ENCODE measurements at places on chromosomes 1 and 21. TPM values are rescaled to one million over a fixed set of nuclear protein-coding genes. Genes with fewer than 3 reads are reported as not detected.

- DNase-seq, result no peak
Observed at GRCh38 chr1:2535455-2535854, 5.4 kb upstream of the HES5 start.

The C1orf116 gene
- 0.07 TPM for total RNA-seq

GRCh38 chr1:233904633-233905415, at the start of gene SLC35F3:
TSS of gene SLC35F3 (plus strand) at chr1:233904676.
- peak; percentile 83 for DNase-seq

The ANKRD34A gene
- total RNA-seq, result 2.0 TPM

The SLC26A9 gene
- not detected for total RNA-seq

DNA sequence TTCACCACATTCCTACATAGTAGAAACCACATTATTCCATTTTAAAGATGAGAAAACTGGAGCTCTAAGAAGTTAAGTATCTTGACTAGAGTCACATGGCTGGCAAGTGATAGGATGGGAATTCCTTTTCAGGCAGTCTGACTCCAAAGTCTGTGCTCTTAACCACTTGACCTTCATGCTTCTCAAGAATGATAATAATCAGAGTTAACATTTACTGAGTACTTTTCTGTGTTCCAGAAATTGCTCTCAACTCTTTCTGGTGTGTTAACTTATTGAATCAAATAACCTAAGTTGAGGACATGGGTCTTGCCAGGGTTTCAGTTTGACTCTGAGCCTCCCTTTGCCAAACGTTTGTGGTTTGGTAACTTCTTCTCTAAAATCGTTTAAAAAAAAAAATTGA, 169.4 kb downstream of the RASAL2 start:
- no peak for DNase-seq

The GLMP gene
- 76.9 TPM for total RNA-seq

GRCh38 chr21:26125433-26126167, 45.0 kb downstream of the APP start:
- no peak for DNase-seq

DNA sequence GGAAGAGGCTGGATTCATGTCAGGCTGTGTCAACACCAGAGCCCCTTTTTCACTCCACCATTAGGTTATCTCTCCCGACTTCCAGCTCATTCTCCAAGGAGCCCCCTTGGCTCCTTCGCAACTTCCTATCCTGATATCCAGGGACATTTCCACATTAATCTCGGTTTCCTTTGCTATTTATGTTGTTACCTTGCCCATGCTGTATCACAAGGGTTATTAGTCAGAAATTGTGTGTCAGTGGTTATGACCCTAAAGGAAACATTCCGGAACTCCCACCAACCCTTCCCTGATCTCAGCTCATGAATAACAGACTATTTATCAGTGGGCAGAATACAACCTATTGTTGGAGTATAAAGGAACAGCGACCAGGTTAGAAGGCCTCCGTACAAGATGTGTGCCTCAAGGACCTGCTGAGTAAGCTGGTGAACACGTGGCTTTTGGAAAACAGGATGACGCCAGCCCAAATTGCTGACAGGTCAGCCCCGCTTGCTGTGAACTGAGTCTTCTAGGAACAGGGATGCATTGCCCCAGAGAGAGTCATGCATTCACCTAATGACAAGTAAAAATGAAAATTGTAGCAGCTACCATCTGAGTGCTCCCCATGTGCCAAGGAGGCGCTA, 121.5 kb downstream of the PLPP3 start:
- no peak for DNase-seq

DNA sequence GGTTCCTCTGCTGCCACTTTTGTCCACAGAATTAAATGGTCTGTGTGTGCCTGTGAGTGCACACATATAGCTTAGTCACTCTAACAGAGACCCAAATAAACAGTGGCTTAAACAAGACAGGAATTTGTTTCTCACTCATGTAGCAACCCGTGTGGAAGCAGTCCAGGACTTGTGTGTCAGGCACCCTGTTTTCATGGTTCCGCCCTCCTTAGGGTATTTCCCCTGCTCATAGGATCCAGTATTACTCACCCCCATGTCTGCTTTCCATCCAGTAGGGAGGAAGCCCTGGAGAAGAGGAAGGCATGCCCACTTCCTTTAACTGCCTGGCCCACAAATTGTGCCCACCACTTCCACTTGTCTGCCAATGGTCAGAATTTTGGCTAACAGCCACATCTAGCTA, 41.3 kb upstream of the TACSTD2 start:
- no peak for DNase-seq

DNA sequence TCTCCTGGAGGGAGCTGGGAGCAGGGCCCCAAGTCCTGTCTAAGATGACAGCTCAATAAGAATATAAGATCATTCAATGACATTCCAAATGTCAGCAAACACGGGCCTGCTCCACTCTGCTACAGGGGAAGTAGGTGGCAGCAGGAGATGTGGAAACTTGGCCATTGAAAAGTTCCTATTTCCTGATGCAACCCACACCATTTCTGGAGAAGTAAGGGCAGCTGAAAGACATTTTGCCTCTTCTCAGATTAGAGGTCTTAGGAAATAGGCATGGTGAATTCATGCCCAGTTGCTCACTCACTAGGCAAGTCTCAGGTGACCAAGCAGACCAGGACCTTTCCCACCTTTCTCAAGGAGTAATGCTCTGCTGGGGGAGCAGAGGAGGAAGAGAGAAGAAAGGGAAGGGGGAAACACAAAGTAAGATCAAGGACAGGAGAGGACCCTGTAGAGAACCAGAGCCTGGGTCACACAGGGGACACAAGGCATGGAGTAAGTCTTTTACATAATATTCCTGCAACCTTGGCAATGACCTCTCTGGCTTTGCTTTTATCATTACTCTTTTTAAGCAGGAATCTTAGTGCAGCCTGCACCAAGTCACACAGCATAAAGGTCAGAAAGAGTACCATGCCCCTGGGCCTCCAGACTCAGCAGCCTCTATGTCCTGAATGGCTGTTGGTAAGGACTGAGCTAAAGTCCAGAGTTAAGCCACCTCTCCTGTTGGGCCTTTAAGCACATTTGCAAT, 68.9 kb downstream of the DMAP1 start:
- DNase-seq, result no peak

- no peak for DNase-seq
Observed at GRCh38 chr1:175218786-175219434, 26.3 kb upstream of the KIAA0040 start.

DNA sequence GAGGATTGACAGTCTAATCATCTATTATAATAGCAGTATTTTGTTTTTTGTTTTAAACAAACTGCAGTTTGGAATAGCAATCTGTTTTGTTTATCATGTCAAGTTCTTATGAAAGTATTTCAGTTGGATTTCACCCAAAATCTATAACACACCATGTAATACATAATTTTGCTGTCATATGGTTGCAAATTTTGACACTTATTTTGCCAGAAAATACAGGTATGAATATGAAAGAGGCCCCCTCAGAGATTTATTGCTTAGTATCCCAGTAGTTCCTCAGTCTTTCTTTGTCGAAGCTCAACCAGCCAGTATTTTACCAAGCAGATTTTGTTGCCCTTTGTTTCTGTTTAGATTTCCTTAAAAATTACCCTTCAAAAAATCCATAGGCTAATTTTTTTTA, 317.5 kb upstream of the CXADR start:
- no peak for DNase-seq

The CLEC20A gene
- total RNA-seq, result not detected

DNA sequence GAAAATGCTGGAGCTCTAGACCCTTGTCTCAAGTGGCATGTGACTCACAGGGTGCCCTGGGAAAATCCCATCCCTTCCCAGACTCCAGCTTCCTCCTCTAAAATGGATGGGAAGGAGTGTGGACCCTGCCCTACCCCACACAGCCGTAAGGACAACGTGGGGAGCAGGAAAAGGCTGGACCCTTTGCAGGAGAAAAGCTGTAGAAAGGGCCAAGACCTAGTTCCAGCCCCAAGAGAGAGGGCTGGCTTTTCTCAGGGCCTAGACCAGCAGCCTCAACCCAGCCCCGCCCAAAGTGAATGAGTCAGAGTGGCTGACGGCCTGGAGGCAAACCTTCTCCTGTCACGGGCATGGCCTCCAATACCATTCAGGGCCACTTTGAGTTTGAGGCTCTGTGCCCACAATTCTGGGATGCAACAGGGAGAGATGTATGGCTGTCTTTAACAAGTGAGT, 1.1 kb downstream of the LAMB3 start:
- DNase-seq, result no peak

The CELA3A gene
- not detected for total RNA-seq

The CFHR2 gene
- not detected for total RNA-seq

- no peak for DNase-seq
Observed at GRCh38 chr21:23218667-23219066, 2220.5 kb downstream of the NCAM2 start.

- no peak for DNase-seq
Observed at GRCh38 chr1:2632561-2633361, at the start of gene MMEL1. TSS of gene MMEL1 (minus strand) at chr1:2633016. CDS start at chr1:2629484, 3,532 bp downstream.

DNA sequence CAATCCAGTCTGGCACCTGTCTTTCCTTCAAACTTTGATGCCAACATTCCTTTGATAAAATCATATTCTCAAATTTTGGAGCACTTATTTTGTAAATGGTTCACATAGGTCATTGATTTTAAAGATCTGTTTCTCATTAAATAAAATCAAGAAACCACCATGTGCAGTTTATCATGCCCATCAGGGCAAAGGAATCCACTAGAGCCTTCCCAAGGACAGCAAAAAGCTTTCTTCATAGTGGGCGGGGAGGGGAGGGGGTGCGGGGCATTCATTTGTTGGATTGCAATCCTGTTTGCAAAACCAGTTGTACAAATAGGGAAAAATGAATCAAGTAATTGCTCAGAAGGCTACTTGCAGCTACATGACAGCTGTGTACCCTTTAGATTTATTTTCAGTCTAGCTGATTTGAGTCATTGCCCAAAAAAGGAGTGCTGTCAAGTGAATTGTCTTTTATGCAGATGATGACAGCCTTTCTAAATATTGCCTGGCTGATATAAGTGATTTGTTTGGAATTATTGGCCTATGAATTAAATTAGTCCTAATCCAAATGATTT, 23.0 kb downstream of the LRRC8B start:
- no peak for DNase-seq

DNA sequence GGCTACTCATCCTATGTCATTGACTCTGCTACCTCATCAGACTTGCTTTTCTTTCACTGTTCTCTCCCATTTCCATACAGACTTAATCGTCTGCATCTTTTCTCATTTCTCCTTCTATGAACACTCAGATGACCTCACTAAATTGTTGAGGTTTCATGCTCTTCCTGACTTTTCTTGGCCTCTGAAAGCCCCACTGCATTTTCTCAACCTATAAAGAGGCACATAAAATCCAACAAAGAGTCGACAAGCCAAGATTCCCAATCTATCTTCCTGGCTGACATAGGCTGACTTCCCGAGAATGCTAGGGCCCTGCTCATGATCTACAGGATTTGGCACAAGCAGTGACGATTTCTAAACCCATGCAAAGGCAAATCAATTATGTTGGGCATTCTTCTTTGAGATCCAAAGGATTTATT, 280.8 kb upstream of the DPYD start:
- no peak for DNase-seq

- no peak for DNase-seq
Observed at GRCh38 chr1:200006711-200007110, 20.8 kb upstream of the NR5A2 start.

- DNase-seq, result no peak
Observed at GRCh38 chr1:41700986-41701535, 216.6 kb upstream of the EDN2 start.

DNA sequence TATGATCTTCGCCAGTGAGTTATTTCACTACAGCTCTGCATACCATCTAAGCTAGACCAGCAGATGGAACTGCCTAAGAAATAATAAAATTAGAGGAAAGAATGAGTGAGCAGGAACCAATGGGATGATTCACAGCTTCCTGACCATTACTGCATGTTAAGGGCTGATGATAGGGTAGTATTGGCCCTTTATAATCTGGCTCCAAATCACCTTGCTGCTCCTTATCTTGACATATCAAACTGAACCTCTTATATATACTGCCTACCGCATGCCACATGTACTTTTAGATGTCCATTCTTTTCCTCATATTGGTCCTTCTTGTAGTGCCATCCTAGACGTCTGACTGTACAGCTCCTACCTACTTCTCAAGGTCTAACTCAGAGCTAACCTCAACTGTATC, 524.4 kb downstream of the DPYD start:
- DNase-seq, result no peak

GRCh38 chr1:1623631-1624442, 8.1 kb upstream of the MMP23B start:
- no peak for DNase-seq

The ZFP69 gene
- total RNA-seq, result 4.5 TPM

- no peak for DNase-seq
Observed at GRCh38 chr21:38486706-38487105, 11.6 kb downstream of the ERG start.

GRCh38 chr1:169371404-169371803, 3.4 kb downstream of the BLZF1 start:
- no peak for DNase-seq

DNA sequence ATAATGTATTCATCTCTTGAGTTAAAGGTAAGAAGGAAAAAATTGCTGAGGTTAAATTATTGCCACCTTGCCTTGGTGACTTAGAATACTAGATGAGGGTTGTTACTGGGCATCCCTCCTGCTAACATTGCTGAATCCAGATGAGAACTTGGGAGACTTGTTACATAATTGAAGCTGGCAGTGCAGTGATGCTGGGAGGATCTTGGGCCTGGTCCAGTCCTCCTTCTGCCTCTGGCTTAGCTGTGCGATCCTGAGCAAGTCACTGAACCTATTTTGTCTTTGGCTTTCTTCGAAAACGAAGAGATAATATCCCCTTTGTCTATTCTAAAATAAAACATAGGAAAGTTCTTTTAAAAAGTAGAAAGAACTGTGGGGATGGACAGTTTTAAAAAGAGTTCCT, 244.9 kb upstream of the NRIP1 start:
- no peak for DNase-seq

- peak; percentile 88 for DNase-seq
Observed at GRCh38 chr1:24111996-24112779, at the start of gene MYOM3. TSS of gene MYOM3 (minus strand) at chr1:24112135. CDS start at chr1:24108636, 3,499 bp downstream.
